ENCODE measurements at places on chromosomes 4 and X.

- peak; percentile 80 for DNase-seq
Measured at GRCh38 chr4:184343502-184344177, 126.0 kb upstream of the ENPP6 start.

- DNase-seq = no peak
Measured at GRCh38 chr4:119238068-119238722, 25.7 kb downstream of the USP53 start.

DNA sequence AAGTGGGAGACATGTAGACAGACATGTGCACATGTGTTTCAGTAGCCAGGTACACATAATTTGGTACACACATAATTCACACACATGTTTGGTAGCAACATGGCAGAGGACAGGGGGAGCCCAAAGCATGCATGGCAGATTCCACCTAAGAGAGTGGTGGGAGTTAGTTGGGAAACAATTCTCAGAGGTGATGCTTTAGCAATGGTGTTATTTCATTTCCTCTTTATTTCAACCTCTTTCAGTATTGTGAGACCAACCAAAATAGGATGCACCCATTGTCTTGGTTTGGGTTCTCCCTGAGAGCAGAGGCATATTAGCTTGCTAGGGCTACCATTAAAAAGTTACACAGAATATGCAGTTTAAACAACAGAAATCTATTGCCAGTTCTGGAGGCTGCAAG lies 92.2 kb upstream of the ANXA3 start:
- no peak for DNase-seq

DNA sequence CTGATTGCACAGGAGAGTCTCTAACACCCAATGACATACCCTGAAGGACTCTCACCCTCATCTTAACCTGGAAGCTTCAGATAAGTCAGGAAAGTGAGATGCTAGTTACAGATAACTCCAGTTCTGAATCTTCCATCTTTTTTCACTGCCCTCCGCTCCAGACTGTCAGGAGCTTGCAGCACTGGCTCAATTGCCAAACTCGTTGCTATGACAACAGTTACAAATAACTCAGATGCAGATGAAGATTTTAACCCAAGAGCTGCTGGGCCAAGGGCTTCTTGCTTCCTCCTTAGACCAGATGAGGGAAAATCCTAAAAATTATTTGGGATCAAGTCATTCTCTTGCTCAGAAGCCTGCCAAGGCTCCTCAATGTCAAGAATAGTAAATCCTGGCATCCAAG lies 109.1 kb upstream of the HUWE1 start:
- DNase-seq = no peak

- no peak for DNase-seq
Measured at GRCh38 chrX:97167333-97167732, 283.6 kb downstream of the RPA4 start.

- DNase-seq = no peak
Measured at GRCh38 chrX:12961196-12961718, 13.7 kb upstream of the TMSB4X start.

DNA sequence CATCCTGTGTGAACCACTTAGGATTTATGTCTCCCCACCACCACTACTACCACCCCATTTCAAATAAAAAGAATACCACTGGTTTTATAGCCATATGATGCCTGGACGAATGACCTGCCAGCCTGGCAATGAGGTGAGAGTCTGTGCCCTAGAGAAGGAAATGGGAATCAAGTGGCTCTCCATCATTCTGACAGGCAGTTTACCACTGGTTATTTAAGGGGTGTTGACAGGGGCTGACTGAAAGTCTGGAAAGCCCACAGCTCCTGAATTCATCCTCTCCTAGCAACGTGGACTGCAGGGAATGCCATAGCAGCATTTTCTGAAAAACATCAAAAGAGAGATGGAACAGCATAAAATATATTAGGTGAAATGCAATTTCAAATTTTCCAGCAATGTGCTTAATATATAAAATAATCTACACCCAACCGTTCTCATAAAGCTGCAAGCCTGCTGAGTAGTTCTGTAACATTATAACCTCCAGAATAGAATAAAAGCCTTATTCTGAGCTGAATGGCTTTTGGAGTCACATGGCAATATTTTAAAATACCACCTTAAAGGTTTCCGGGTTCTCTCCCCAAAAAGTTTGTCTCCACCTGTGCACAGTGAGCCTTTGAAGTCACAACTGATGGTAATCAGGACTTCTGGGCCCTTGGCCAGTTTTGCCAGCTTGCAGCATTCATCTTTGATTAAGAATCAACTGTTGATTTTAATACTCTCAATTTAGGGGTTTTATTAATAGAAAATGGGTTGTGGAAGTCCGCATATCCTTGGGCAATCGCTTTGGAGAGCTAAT lies 121.5 kb downstream of the DCTD start:
- no peak for DNase-seq

DNA sequence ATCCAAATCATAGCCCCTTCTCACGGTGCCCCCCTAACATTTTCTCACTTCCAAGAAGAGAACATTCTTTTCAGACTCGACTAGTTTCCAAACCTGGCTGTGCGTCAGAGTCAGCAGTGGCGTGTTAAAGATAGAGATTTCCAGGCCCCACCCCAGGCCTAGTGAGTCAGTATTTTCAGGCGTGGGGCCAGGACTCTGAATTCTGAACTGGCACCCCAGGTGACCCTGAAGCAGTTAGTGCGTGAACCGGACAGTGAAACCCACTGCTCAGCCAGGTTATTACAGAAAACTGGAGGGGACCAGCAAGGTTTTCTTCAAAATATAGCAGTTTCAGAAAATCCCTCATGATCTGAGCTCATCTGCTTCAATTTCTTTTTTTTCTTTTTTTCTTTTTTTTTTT lies 35.0 kb upstream of the BCOR start:
- DNase-seq = peak; percentile 90

DNA sequence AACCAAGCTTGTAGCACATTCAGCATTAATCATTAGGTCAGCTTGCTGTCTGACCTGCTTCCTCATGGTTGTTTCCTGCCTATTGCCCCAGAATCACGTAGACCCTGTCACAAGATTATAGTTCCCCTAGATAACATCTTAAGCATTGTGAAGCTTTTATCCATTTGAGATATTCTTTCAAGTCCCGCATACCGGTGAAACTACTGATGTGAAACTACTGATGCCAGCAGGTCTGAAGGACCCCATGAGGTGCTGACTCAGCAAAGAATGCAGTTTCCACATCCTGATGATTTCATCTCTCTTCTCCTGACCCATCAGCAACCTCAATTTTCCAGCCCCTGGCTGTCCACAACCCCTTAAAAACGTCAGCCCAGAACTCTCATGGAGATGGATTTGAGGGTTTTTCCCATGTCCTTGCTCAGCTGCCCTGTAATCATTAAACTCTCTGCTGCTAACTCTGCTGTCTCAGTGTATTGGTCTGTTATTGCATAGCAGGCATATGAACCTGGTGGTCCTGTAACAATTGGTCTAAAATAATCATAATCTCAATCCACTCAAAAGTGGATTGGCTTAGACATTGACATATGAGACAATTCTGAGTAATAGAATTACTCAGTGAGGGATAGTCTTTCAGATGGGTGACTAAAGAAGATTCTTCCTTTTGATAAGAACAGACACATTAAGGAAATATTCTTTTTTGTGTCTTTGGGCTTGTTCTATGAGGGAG lies 26.3 kb upstream of the UBA6 start:
- no peak for DNase-seq

- no peak for DNase-seq
Measured at GRCh38 chr4:183635321-183635720, 23.7 kb downstream of the RWDD4 start.

- DNase-seq = no peak
Measured at GRCh38 chr4:76892601-76893000, 5.3 kb downstream of the SOWAHB start.

GRCh38 chrX:148316446-148316845 lies 184.0 kb upstream of the AFF2 start:
- DNase-seq = no peak

- no peak for DNase-seq
Measured at GRCh38 chr4:143372093-143372915, 35.6 kb downstream of the GAB1 start.

- no peak for DNase-seq
Measured at GRCh38 chrX:6852869-6853268, 294.6 kb upstream of the STS start.

GRCh38 chr4:167100120-167100519 lies 134.2 kb downstream of the SPOCK3 start:
- no peak for DNase-seq

GRCh38 chr4:179353786-179354185 lies 1911.5 kb upstream of the AGA start:
- no peak for DNase-seq

DNA sequence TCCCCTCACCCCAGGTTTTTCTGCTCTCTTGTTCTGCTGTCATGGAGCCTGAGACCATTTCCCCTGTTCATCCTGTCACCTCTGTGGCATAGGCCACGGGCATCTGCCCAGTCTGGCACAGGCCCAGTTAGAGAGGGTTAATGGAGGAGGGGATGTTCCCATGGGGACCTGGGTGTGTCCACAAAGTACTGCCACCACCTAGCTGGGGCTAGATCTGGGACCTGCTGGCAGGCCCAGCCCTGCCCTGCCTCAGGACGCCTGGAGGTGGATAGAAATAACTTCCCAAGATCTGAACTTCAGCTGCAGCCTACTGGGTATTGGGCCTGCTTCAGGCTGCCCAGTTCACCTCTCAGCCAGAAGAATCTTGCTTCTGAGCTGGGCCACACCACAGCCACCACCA lies 13.5 kb downstream of the EFNB1 start:
- no peak for DNase-seq

DNA sequence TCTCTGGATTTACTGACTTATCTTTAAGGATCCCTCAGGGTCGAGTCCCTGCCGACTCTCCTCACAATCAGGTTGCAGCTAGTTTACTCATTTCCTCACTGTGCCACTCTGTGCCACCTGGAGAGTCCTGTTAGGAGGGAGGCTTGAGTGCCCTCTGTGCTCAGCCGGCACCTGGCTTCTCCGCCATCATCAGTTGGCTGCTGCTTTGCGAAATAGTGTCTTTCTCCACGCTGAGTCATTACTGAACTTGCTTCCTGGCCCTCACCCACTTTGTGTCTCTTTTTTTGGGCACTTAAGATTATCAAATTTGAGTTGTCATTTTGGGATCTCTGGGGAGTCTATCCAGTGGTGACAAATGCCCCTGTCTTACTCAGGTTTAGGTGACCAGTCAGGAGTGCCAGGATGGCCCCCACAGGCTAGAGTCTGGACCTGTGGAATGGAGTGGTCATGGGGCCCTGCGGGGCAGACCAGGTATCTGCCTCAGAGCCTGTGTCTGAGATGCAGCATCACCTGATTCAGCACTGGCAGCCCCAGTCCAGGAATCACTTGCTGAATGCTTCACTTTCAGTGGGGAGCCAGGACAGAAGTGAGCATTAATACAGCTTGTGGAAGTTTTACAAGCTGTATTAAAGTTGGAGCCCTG lies 37.7 kb downstream of the JADE1 start:
- DNase-seq = no peak

- no peak for DNase-seq
Measured at GRCh38 chrX:115459883-115460880, 100.8 kb upstream of the PLS3 start.

GRCh38 chr4:88609387-88609786 lies 17.1 kb downstream of the HERC3 start:
- DNase-seq = no peak

- no peak for DNase-seq
Measured at GRCh38 chrX:44314259-44314734, 29.2 kb downstream of the EFHC2 start.

GRCh38 chr4:37882665-37883296 lies 8.1 kb upstream of the TBC1D1 start:
- no peak for DNase-seq

DNA sequence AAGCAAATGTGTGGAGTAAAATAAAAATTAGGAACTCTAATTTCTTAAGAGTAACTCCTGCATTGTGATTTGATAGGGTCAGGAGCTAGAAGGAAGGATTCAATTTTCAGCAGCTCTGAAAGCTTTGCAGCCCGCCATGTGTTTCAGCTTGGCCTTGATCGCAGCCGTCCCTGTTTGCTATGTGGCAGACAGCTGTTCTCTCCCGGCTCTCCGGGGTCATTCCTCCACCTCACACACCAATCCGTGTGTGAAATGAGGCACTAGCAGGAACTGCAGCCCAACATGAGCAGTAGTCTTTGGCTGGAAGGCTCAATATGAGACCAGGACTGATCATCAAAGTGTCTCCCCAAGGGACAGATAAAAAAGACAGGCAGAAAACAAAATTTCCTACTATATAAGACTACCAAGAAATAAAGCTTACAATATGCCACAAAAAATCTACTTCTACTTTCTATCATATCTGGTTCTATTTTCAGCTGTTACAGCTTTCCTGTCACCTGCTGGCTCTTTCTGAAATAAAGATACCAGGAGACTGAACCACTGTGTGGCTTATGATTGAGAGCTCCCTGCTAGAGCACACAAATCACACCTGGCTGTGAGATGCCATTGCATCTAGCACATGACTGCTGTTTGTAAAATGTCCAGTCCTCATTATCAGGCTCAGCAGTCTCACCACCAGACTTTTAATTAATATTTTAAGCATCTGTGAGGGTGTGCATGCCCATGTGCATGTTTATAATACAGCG lies 44.1 kb upstream of the SEC24B start:
- DNase-seq = no peak

GRCh38 chr4:76017056-76017686 lies 6.1 kb downstream of the CXCL10 start:
- DNase-seq = no peak

GRCh38 chr4:154491341-154492271 lies at the start of gene DCHS2:
Gene DCHS2, minus strand, starts transcription at chr4:154491799. Its CDS starts 444 bp downstream, at chr4:154491355.
- no peak for DNase-seq

- DNase-seq = no peak
Measured at GRCh38 chr4:61984260-61984909, 784.3 kb downstream of the ADGRL3 start.

- no peak for DNase-seq
Measured at GRCh38 chrX:65723706-65724105, 56.3 kb downstream of the MSN start.

DNA sequence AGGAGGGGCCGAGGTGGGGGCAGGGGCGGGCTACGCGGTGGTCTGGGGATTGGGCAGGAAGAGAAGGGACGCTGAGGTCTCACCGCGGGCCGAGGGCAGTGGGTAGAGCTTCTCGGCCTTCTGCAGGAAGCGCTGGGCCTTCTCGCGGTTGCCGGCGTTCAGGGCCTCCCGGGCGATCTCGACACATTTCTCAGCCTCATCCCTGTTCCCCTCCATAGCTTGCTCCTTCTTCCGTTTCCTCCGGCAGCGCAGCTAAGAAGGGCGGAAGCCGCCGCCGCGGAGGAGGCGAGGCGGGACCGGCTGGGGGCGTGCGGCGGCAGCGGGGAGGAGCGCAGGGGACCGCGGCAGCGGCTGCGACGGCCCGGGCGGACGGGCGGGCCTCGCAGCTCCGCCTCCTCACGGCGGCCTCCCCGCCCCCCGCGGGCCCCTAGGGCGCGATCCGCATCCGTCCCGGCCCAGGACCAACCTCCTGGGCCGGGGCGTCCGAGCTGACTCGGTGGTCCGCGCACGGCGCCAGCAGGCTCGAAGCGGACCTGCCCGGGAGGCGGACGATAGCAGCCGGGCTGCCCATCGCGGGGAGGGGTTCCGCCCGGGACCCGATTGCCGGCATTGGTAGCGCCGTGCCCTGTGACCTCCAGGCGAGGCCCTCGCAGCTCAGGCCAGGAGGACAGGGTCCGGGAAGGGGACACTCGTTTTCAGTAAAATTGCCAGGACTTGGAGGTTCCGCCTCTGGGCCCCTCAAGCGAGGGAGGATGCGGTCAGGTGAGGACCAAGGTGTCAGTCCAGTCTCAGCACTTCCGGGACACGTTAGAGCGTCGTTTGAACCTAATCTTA lies at the start of gene DNAJB14:
Gene DNAJB14, minus strand, starts transcription at position 263 of the 834 bp plus-strand sequence. Its CDS starts 47 bp downstream, at position 216.
- DNase-seq = peak; percentile 63
